ENCODE measurements at places on chromosomes 6 and 20.
A peak's percentile ranks its signal among the peaks of the same experiment; 100 is the strongest.

GRCh38 chr6:125749865-125750691 lies 646 bp downstream of the HEY2 start:
- peak overlapping the region; percentile 88 for H3K27ac ChIP-seq
- peaks cover 27% of the 10 kb centered on the region for H3K36me3 ChIP-seq
- peaks cover 62% of the 10 kb centered on the region for H3K4me1 ChIP-seq

- DNase-seq, result no peak
- peaks cover 52% of the 10 kb centered on the region for H3K36me3 ChIP-seq
- peaks cover 36% of the 10 kb centered on the region for H3K4me1 ChIP-seq
- H3K27me3 ChIP-seq, result no peaks in the 10 kb centered on the region
- peak overlapping the region; percentile 10 for H3K4me3 ChIP-seq
These were observed 19.7 kb downstream of the FAM217A start for GRCh38 chr6:4059115-4059777.

- no peak overlapping the region for H3K4me3 ChIP-seq
- H3K4me1 ChIP-seq, result no peaks in the 10 kb centered on the region
- H3K36me3 ChIP-seq, result no peaks in the 10 kb centered on the region
- peaks cover 16% of the 10 kb centered on the region for H3K27me3 ChIP-seq
These were observed 123.2 kb downstream of the ELOVL4 start for GRCh38 chr6:79824202-79824601.

DNA sequence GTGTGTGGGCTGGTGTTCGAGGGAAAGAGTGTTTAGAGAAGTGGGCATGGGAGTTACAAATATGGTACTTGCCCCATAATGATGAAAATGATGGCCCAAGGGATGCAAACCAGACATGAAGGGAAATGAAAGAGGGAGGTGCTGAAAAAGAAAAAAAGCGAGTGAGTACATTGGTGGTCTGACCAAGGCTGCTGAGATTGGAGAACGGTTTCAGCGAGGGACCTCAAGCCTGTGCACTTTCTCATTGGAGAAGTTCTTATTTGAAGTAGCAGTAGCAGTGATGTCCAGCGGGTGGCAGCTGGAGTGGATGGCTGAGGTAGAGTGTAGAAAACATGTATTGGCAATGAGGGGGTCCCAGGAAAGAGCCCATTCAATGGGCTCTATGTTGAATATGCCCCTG lies 54.8 kb downstream of the TNFAIP3 start:
- no peaks in the 10 kb centered on the region for H3K36me3 ChIP-seq
- no peaks in the 10 kb centered on the region for H3K27me3 ChIP-seq
- H3K4me3 ChIP-seq, result no peak overlapping the region
- peaks cover 18% of the 10 kb centered on the region for H3K4me1 ChIP-seq

- no peak overlapping the region for H3K4me3 ChIP-seq
- DNase-seq, result no peak
- no peak overlapping the region for H3K27ac ChIP-seq
These were observed 685.9 kb downstream of the KIF16B start for GRCh38 chr20:15887387-15887786.
